ENCODE measurements at places on chromosomes 2 and 18. TPM values are rescaled to one million over a fixed set of nuclear protein-coding genes. Genes with fewer than 3 reads are reported as not detected.
A peak's percentile ranks its signal among the peaks of the same experiment; 100 is the strongest.

Gene IMMT
- 48.2 TPM for total RNA-seq

Gene PARD6G
- total RNA-seq = 14.4 TPM

- H3K36me3 ChIP-seq = no peaks in the 10 kb centered on the region
- no peak for DNase-seq
- H3K27ac ChIP-seq = no peak overlapping the region
- no peaks in the 10 kb centered on the region for H3K4me1 ChIP-seq
- no peaks in the 10 kb centered on the region for H3K27me3 ChIP-seq
Observed at GRCh38 chr2:144354953-144355352, 165.0 kb downstream of the ZEB2 start.

DNA sequence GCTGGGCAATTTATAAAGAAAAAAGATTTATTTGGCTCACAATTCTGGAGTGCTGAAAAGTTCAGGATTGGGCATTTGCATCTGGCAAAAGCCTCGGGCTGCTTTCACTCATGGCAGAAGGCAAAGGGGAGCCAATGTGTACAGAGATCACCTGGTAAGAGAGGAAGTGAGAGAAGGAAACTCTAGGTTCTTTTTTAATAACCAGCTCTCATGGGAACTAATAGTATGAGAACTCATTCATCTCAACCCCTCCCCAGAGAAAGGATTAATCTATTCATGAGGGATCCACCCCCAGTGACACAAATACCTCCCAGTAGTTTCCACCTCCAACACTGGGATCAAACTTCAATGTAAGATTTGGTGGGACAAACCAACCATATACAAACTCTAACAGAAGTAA lies 129.0 kb downstream of the EVA1A start:
- no peaks in the 10 kb centered on the region for H3K27me3 ChIP-seq
- no peaks in the 10 kb centered on the region for H3K36me3 ChIP-seq
- H3K4me3 ChIP-seq = no peak overlapping the region
- DNase-seq = no peak

Gene MLPH
- 242 TPM for total RNA-seq

Gene SPATA3
- total RNA-seq = not detected

Gene MBP
- 46.2 TPM for total RNA-seq

GRCh38 chr18:36756242-36756641 lies 72.6 kb downstream of the TPGS2 start:
- no peak overlapping the region for H3K4me3 ChIP-seq
- no peaks in the 10 kb centered on the region for H3K27me3 ChIP-seq
- no peaks in the 10 kb centered on the region for H3K36me3 ChIP-seq

- H3K36me3 ChIP-seq = no peaks in the 10 kb centered on the region
- no peak overlapping the region for H3K4me3 ChIP-seq
- no peak for DNase-seq
- H3K27ac ChIP-seq = no peak overlapping the region
- H3K27me3 ChIP-seq = no peaks in the 10 kb centered on the region
Observed at GRCh38 chr18:9392726-9393125, 58.2 kb downstream of the TWSG1 start.

GRCh38 chr18:9530226-9531009 lies 55.1 kb downstream of the RALBP1 start:
- H3K27ac ChIP-seq = no peak overlapping the region
- no peaks in the 10 kb centered on the region for H3K4me1 ChIP-seq
- H3K27me3 ChIP-seq = no peaks in the 10 kb centered on the region
- no peak for DNase-seq
- H3K4me3 ChIP-seq = no peak overlapping the region

Gene POTEC
- 4.9 TPM for total RNA-seq

Gene CCBE1
- total RNA-seq = 4.9 TPM

DNA sequence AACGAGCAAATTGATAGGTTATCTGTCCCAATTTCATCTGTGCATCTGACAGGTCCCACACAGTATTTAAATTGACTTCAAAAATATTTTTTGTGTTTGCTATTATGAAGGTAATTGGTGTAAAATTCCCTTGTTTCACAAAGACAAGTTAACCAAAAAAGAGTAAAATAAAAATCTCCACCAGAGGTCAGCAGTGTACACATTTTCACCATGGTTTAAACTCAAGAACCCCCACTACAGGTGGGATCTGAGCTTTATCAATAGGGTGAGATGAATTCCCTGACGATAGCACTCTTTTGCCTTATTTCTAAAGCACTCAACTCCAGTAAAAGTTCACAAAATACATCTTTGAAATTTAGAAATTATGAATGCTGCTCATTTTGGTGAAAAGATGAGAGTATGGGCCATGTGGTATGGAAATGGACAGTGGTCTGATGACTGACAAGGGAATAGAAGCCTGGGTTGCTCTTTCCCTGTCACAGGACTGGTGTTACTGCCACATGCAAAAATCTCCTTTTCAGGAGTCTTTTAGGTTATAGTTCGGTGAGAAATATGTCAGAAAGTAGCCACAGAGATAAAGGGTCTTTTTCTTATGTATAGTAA lies 68.0 kb downstream of the SERPINB8 start:
- no peaks in the 10 kb centered on the region for H3K4me1 ChIP-seq
- H3K27me3 ChIP-seq = no peaks in the 10 kb centered on the region
- H3K36me3 ChIP-seq = no peaks in the 10 kb centered on the region
- H3K4me3 ChIP-seq = no peak overlapping the region
- H3K27ac ChIP-seq = no peak overlapping the region

Gene NCKAP5
- 10.5 TPM for total RNA-seq

Gene GALNT3
- total RNA-seq = 58.5 TPM

Gene ZNF521
- 51.8 TPM for total RNA-seq

DNA sequence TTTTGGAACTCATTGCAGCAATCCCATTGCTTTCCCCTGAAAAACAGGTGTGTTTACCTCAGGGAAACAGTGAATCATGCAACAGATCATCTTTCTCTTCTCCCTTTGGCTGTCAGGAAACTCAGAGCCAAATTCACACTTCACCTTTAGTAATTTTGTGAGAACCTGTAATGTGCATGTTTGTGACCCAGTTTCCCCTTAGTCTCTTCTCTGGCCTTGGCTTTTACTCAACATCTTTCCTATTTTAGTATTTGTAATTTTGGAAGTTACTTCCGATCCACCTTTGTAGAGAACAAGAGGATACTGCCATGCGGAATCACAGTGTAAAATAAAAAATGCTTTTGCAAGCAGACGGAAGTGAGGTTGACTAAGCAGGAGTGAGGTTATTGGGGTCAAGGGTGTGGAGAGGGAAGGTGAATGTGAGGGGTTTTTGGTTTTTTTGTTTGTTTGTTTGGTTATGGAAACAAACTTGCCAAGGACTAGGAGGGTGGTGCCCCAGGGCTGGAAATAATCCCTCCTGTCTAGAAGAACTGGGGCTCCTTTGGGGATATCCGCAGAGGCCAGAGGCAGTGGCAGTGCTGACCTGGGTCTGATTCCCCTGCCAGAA lies 14.0 kb downstream of the ASPRV1 start:
- no peak overlapping the region for H3K4me3 ChIP-seq
- H3K4me1 ChIP-seq = no peaks in the 10 kb centered on the region
- no peaks in the 10 kb centered on the region for H3K36me3 ChIP-seq
- DNase-seq = no peak
- H3K27ac ChIP-seq = no peak overlapping the region

DNA sequence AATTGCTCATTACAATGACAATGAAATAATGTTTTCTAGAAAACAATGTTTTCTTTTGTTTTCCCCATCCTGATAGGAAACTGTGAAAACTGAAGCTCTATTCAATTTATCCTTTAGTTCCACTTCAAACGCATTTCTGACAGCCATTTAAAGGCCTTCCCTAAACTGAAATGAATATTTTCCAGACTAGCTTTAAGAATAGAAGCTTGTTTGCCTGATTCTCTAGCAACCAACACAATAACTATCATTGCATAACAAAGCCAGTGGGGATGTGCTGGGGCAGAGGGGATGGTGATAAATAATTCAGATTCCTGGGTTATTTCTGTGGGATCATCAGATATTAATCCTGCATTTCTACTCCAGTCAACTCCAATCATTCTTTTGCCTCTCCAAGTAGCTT lies 427.1 kb downstream of the RND3 start:
- no peaks in the 10 kb centered on the region for H3K36me3 ChIP-seq
- H3K4me3 ChIP-seq = no peak overlapping the region
- H3K27ac ChIP-seq = no peak overlapping the region
- no peaks in the 10 kb centered on the region for H3K4me1 ChIP-seq

GRCh38 chr18:6373187-6373586 lies 41.5 kb downstream of the L3MBTL4 start:
- H3K4me3 ChIP-seq = no peak overlapping the region
- H3K27me3 ChIP-seq = no peaks in the 10 kb centered on the region
- DNase-seq = peak; percentile 24

Gene TDRD15
- total RNA-seq = not detected

GRCh38 chr18:58896268-58896667 lies 31.6 kb downstream of the ZNF532 start:
- H3K36me3 ChIP-seq = no peaks in the 10 kb centered on the region
- no peak overlapping the region for H3K27ac ChIP-seq
- no peaks in the 10 kb centered on the region for H3K27me3 ChIP-seq
- DNase-seq = no peak
- H3K4me1 ChIP-seq = no peaks in the 10 kb centered on the region

Gene RASGRP3
- total RNA-seq = 9.3 TPM

DNA sequence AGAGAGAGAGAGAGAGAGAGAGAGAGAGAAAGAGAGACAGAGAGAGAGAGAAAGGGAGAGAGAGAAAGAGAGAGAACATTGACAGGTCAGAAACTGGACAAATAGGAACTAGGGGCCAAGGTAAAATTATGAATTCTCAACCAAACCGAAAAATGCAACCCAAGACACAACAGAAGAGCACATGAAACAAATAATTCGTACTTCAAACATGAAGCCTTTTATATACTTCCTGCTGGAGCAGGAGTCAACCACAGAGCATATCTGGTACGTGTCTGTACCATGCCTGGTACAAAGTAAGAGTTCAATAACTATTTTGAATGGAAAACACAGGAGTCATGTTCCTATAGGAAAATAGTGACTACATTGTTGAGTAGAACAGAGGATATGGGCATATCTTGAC lies 6.5 kb upstream of the VPS54 start:
- no peaks in the 10 kb centered on the region for H3K27me3 ChIP-seq
- H3K36me3 ChIP-seq = no peaks in the 10 kb centered on the region
- no peak overlapping the region for H3K27ac ChIP-seq

DNA sequence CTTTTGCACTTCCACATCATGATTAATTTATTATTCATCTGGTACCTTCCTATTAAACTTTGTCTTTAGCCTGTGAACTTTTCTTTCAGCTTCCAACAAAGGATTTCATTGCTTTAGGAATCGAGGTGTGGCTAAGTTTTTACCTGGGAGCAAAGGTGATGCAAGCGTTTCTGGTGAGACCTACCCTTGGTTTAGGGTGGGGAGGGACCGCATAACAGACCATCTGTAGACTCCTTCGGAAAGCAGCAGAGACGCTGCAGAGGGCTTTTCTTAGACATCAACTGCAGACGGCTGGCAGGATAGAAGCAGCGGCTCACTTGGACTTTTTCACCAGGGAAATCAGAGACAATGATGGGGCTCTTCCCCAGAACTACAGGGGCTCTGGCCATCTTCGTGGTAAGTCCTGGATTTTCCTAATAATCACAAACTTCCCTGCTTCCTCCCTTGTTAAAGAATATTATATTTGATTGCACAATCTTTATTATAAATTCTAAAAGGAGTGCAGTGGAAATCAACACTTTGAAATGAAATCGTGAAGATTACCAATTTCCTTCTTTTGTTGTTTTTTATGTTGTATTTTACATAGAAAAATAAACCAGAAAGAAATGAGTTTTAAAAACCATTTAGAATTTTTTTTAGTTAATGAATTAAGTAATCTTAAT lies at the start of gene DSG3:
Gene DSG3 (plus strand): TSS at position 212 of the 662 bp plus-strand sequence. CDS start 137 bp downstream, at position 349.
- H3K36me3 ChIP-seq = no peaks in the 10 kb centered on the region
- H3K4me1 ChIP-seq = no peaks in the 10 kb centered on the region
- DNase-seq = peak; percentile 39
- no peaks in the 10 kb centered on the region for H3K27me3 ChIP-seq
- peak within 1 kb of the TSS; percentile 22 for H3K27ac ChIP-seq

- H3K27me3 ChIP-seq = no peaks in the 10 kb centered on the region
- no peaks in the 10 kb centered on the region for H3K4me1 ChIP-seq
- no peak for DNase-seq
- H3K4me3 ChIP-seq = no peak overlapping the region
Observed at GRCh38 chr2:31329081-31329625, 85.4 kb downstream of the XDH start.

DNA sequence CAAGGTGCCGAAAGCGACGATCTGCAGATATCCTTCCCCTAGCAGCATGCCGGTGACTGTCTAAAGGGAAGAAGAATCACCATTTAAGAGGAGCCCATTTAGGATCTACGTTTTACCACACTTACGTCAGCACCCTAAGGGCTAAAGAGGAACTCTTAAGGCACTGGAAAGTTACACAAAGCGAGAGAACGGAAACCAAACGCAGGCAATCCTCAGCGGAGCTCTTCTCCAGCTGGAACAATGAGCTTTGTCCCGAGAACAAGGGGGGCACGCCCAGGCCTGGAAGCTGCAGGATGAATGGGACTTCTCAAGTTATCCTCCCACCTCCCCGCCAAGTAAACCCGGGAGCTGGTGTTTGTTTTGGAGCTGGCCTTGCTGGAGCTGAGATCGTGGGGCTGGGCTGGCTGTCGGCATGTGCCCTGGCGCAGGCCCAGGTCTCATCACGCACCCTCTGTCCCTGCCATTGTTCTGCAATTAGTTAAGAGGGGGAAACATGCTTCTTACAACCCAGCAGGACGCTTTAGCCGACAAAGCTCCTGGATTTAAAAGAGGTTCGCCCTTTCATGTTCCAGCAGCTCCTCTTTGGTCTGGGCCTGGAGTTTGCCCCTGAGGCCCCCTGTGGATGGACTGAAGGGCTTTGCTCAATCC lies 36.4 kb downstream of the PXDN start:
- no peaks in the 10 kb centered on the region for H3K36me3 ChIP-seq
- H3K27me3 ChIP-seq = no peaks in the 10 kb centered on the region
- H3K4me3 ChIP-seq = peak overlapping the region; percentile 34

Gene MCFD2
- 89.8 TPM for total RNA-seq

- H3K4me3 ChIP-seq = no peak overlapping the region
- H3K36me3 ChIP-seq = no peaks in the 10 kb centered on the region
- H3K27ac ChIP-seq = no peak overlapping the region
- H3K4me1 ChIP-seq = no peaks in the 10 kb centered on the region
- H3K27me3 ChIP-seq = no peaks in the 10 kb centered on the region
- no peak for DNase-seq
Observed at GRCh38 chr2:151862700-151863099, 34.5 kb upstream of the ARL5A start.

DNA sequence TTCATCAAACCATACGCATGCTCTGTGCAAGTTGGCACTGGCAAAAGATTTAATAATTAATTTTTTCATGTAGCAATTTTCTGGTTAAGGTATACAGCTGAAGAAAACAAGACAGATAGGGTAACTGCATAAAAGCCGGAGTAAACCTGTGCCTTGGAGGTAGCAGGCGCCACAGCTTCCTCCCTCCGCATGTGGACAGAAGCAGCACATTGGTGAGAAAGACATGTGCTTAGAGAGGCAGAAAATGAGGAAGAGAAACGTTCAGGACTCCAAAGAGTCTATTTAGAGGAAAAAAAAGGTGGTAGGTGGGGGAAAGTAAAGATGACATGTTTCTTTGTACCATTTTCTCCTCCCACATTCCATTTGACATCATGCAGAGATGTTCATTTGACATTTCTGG lies 9.3 kb downstream of the ST6GAL2 start:
- no peak overlapping the region for H3K27ac ChIP-seq

Data from breast epithelium (tissue), 4 donors.